ENCODE measurements at places on chromosomes 5 and 9.
A peak's percentile ranks its signal among the peaks of the same experiment; 100 is the strongest.

DNA sequence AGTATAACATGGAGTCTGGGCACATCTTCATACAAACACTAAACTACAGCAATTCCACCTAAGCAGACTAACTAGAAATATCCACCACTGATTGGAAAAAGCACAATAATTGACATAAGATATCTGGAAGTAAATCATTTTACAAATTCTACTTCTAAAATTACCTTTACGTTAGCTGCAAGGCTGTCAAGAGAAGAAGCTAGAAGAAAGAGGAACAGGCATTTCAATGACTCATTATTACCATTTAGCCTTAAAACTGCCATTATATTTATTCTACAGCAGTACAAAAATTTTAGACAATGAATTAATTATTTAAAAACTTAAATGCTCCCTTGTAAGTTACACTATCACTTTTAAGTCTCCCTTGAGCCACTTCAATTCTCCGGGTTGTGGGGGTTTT lies 43.4 kb upstream of the PLPP6 start:
- DNase-seq, result no peak

- DNase-seq, result peak; percentile 12
Observed at GRCh38 chr5:93302711-93303110, 278.3 kb downstream of the NR2F1-AS1 start.

GRCh38 chr9:111484572-111484894 lies 350 bp upstream of the ECPAS start:
- no peak for DNase-seq

DNA sequence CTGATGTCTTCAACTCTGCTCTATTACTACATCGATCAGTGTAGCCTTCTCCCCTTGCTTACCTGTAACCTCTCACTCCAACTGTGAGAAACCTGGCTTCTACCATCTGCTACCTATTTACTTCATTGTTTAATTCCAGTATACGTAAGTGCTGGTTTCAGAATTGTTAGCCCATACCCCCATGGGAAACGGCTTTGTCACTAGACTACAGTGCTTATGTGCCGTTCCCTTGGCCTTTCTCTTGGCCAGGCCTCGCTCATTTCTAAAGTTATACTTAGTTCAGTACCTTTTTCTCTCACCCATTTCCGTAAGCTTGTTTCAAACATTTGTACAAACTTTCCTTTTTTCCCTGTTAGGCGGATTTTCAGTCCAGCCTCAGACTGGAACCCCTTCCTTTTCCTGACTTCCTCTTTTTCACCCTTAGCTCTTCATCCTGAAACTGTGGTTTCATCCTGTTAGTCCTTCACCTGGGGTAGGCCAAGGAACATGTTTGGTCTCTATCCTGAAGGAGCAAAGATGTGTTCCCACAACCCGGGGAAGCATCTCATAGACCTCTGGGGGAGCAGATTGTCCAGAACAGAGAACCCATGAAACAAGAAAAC lies 21.7 kb downstream of the ALG2 start:
- no peak for DNase-seq

DNA sequence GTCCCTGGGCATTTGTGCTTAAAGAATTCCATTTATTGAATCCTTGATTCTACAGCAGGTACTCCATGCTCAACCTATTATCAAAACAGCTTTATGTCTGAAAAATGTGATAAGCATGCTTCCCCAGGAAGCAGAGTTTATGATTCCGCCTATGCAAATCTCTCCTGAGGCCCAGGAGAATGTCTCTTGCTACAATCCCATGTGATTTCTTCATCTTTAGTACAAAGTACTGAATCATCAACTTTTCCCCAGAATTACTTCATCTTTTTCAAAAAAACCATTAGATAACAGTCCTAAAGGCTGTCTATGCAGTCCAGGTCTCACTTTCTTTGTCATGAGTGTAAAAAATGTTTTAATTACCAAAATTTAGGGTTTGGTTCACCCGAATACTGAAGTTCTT lies 130.2 kb upstream of the ADAMTSL1 start:
- peak; percentile 57 for DNase-seq

DNA sequence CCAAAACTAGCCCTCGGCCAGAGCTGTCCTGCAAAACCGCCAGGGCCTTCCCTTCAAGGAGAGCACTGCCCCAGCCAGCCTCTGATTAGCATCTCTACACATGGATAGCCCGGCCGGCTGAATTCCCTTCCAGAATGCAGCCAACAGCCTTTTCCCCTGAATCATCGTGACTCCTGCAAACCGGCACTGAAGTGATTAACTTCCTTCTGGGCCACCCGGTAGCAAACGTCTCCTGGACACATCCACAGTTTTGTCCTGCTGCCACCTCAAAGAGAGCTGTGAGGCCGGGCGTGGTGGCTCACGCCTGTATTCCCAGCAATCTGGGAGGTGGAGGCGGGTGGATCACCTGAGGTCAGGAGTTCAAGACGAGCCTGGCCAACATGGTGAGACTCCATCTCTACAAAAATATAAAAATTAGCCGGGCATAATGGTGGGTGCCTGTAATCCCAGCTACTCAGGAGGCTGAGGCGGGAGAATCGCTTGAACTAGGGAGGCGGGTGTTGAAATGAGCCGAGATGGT lies 21.1 kb upstream of the EEIG1 start:
- peak; percentile 91 for DNase-seq

GRCh38 chr5:129477532-129477931 lies 17.4 kb downstream of the ADAMTS19 start:
- DNase-seq, result no peak

DNA sequence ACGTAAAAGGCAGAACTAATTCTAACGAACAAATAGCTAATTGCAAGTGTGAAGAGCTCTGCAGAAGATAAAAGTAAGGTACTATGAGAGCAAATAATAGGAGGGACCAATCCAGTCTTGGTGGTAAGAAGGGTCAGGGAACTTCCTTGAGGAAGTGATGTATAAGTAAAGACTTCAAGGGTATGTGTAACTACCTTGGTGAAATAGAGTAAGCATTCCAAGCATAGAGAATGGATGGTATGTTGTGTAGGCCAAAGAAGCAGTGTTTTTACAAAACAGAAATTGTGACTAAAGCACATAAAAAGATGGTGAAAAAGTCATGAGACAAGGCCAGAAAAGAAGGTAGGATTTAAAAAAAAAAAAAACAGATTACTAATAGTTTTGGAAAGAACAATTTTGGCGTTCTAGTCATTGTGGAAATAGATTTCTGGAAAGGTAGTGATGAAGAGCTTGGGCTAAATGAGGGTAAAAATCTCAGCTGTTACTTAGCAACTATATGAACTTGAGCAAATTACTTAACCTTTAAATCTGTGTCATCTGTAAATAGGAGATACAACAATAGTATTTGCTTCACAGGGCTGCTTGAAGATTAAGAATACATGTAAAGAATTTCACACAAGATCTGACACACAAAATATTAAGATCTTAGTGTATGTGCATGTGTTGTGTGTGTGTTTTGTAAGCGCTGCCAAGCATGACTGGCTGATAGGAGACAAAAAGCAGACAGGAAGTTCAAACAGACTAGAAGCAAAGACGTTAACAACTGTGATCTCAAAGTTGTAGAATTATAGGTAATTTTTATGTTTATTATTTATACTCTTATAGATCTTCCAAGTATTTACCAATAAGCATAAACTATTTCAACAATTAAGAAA lies 73.5 kb downstream of the NR6A1 start:
- DNase-seq, result peak; percentile 60

DNA sequence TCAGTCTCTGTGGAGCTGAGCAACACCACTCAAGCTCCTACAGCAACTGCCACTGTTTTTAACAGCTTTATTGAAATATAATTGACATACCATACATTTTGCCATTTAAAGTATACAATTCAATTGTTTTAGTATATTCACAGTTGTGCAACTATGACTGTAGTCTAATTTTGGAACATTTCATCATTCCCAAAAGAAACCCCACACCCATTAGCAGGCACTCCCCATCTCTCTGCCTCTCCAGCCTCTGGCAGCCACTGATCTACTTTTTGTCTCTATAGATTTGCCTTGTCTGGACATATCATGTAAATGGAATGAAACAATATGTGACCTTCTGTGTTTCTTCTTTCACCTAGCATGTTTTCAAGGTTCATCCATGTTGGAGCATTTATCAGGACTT lies 43.5 kb downstream of the RUSC2 start:
- DNase-seq, result peak; percentile 70

DNA sequence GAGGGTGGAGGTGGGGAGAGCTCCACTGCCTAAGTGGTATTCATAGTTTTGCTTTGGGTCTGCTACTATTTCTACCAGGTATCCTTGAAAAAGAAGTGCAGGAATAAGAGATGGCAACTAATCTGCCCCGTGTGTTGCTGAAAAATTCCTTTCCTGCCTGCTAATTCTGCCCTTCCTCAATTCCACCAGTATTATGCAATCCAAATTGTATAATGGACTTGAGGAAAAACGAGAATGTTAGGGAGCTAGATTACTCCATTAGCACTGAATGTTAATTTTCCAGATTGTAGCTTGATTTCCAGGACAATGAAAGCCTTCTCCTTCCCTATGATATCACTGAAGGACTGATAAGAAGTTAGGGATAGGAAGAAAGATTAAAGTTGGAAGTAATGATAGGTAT lies 16.9 kb downstream of the ADAM19 start:
- peak; percentile 62 for DNase-seq

- DNase-seq, result no peak
Observed at GRCh38 chr9:88984543-88984883, 6.8 kb upstream of the S1PR3 start.

DNA sequence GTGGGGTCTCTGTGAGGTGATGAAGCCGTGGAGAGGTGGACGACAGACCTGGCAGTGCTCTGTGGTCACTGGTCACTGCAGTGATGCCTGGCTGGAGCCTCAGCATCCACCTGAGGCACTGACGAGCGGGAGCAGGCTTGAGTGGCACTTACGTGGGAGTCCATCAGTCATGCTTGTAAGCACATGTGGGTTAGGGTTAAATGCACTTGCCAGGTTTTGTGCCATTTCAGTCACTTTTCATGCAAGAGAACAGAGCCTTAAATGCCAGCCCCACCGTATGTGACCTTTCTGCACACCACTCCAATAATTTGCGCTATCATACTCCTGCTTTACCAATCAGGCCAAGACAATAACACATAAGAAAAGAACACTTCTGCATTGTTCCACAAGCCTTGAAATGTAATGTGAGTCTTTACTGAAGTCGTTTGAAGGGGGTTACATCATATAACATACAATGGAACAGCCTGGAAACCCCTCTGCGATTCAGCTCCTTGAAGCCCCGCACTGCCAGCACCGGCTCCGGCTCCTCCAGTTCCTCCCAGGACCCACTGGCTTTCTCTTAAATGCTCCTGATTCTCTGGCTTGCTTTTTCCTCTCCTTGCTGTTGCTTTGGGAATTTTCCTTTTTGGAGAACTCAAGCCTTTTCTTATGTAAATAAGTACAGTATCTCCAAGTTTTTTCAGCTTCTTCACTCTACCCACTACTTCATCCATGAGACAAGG lies 59.4 kb upstream of the CTXN3 start:
- DNase-seq, result no peak

- DNase-seq, result no peak
Observed at GRCh38 chr5:124477577-124477976, 268.9 kb downstream of the ZNF608 start.

- peak; percentile 70 for DNase-seq
Observed at GRCh38 chr5:150486402-150487198, 21.3 kb upstream of the NDST1 start.

DNA sequence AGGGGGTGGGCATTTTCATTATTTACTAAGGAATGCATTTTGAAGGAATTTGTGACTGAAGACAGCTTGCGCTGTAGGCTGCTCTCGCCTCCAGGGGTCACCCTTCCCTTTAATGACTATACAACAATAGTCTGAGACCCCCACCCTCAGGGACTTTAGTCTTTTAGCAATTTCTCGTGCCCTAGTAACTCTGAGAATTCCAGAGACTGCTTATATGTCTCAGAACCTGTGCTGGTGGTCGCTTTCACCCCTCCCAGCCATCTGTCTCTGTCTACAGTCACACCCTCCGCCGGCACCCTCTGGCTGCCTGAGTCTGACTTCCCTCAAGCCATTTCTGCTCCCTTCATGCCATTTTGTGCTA lies 671.4 kb downstream of the NR2F1-AS1 start:
- peak; percentile 12 for DNase-seq

DNA sequence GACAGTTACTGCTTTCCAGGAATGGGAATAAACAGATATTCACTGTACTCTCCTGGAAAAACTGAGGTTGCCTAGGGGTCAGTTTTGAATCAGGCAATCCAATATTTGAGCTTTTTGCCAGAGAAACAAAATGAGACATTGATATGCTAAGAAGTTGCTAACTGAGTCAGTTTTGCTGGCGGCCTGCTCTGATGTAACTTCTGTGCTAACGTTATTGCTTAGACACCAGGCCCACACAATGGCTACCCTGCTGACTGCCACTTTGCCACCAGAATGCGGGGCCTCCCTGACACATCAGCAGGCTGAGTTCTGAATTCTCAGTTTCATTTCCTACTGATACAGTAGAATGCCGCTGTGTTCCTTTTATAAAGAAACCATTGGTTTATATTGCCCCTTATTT lies 18.2 kb upstream of the ZNF618 start:
- DNase-seq, result no peak

- peak; percentile 29 for DNase-seq
Observed at GRCh38 chr5:131587541-131587940, 47.5 kb downstream of the RAPGEF6 start.

GRCh38 chr9:69207503-69207902 lies 33.4 kb downstream of the TJP2 start:
- no peak for DNase-seq

DNA sequence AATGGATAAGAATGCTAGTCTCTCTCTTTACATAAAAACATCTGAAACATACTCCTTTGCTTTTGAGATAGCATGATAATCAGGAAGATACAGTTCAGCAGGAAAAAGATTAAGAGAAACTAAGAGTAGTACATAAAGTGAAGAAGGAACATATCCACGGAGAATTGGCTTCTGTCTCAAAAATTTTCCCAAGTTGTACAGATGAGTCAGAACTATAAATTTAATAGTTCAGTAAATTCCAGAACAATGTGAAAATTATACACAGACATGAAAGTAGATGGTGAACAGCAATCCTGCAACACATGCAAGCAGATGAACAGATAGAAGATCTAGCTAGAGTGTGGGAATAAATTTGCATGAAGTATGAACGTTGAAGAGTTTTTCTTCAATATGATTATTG lies 691.4 kb upstream of the RIOK2 start:
- DNase-seq, result peak; percentile 43

- DNase-seq, result peak; percentile 92
Observed at GRCh38 chr9:116152941-116153764, 438 bp upstream of the PAPPA start.

GRCh38 chr9:4235420-4235819 lies 64.4 kb downstream of the GLIS3 start:
- no peak for DNase-seq

DNA sequence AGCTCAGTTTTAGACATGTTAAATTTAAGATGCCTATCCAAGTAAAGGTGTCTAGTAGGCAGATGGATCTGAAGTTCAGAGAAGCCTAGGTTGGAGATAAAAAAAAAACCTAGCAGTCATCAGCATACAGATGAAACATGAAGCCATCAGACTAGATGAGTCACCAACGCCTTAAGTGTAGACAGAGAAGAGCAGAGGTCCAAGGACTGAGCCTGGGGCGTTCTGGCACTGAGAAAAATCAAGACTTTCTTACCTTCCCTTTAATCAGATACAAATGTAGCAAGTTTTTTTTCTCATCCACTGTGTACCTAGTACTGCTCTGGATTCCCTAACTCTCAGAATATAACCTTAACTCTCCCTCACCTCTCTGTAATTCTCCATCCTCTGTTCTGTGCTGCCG lies 97.3 kb downstream of the SIL1 start:
- peak; percentile 50 for DNase-seq

Data from fibroblast of skin of abdomen (primary cell).